HFFc6 (cell line): ENCODE measurements at places on chromosomes 2 and 18.

GRCh38 chr2:217058791-217059755 is 199.2 kb upstream of the TNP1 start:
- no peak for DNase-seq

- DNase-seq, result no peak
Measured at GRCh38 chr18:56853961-56854360, 202.8 kb downstream of the WDR7 start.

- DNase-seq, result no peak
Measured at GRCh38 chr2:81675641-81676040, 1371.1 kb upstream of the LRRTM1 start.

DNA sequence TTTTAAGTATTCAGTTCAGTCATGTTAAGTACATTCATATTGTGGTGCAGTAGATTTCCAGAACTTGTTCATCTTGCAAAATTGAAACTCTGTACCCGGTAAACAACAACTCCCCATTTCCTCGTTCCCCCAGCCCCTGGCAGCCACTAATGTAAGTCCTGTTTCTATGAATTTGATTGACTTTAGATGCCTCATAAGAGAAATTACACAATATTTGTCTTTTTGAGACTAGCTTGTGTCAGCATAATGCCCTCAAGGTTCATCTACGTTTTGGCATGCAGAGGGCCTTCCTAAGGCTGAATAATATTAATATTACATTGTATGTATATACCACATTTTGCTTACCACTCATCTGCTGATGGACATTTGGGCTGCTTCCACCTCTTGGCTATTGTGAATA is 30.9 kb downstream of the METTL21A start:
- no peak for DNase-seq

GRCh38 chr2:69652206-69652605 is 8.7 kb upstream of the AAK1 start:
- peak; percentile 96 for DNase-seq

DNA sequence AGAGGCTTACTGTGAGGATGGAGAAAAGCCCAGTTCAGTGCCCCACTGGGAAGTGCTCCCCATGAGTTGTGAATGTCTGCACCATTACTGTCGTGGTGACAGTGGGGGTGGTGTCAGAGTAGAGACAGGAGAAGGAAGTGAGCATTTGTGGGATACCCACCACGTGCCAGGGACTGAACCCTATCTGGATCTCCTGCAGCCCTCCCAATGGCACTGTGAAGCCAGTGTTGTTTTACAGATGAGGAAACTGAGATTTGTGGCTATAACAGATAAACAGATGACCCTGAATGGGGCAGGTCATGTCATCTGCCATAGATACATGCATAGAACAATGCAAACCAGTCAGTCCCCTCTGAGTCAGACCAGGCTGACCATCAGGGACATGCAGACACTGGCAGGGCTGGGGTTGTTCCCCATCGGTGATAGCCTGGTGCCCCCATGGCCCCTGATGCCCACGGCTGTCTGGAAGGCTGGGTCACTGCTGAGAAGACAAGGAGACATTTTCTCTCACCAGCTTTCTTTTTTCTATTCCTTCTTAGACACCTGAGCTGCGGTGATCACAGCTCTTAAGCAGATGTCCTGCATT is 60.8 kb downstream of the EMILIN2 start:
- DNase-seq, result no peak

- DNase-seq, result no peak
Measured at GRCh38 chr2:181724662-181725061, 44.3 kb upstream of the NEUROD1 start.

GRCh38 chr2:170434900-170435621 is 257.1 kb downstream of the MYO3B start:
- no peak for DNase-seq

GRCh38 chr2:234292962-234293243 is 204.0 kb downstream of the ARL4C start:
- no peak for DNase-seq

- DNase-seq, result no peak
Measured at GRCh38 chr2:223751012-223751411, 86.4 kb downstream of the AP1S3 start.

DNA sequence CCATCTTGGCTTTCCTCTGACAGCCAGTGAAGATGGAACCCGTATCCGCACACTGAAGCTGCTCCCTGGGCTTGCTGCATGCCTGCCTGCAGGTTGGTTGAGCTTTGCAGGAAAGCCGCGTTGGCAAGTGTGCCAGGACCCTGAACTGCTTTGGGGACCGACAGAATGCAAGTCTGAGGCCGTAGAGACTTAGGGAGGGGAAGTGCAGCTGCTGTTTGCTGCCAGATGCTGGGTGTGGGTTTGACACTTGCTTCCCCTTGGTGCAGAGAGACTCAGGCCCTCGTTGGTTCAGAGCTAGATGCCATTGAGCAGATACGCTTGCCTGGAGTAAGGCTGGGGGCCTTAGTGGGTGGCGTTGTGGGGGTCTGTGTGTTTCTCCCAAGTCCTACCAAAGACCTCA is 13.1 kb upstream of the PHLPP1 start:
- DNase-seq, result no peak

DNA sequence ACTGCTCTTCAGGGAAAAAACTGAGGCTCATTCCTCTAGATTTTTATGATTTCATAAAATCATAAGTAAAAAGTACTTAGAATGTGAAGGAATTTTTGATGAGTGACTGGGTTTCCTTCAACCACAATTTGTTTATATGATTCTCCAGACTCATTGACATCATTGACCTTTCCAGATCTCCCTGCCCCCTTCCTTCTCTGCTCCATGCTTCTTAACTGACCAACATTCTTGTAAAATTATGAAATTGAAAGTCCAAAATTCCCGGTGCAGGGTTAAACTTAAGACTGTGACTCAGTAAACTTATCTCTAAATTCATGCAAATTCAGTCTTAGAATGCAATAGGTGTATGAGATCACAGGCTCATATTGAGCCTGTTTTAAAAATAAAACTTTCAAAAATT is 648.9 kb downstream of the TDRD15 start:
- DNase-seq, result peak; percentile 3

DNA sequence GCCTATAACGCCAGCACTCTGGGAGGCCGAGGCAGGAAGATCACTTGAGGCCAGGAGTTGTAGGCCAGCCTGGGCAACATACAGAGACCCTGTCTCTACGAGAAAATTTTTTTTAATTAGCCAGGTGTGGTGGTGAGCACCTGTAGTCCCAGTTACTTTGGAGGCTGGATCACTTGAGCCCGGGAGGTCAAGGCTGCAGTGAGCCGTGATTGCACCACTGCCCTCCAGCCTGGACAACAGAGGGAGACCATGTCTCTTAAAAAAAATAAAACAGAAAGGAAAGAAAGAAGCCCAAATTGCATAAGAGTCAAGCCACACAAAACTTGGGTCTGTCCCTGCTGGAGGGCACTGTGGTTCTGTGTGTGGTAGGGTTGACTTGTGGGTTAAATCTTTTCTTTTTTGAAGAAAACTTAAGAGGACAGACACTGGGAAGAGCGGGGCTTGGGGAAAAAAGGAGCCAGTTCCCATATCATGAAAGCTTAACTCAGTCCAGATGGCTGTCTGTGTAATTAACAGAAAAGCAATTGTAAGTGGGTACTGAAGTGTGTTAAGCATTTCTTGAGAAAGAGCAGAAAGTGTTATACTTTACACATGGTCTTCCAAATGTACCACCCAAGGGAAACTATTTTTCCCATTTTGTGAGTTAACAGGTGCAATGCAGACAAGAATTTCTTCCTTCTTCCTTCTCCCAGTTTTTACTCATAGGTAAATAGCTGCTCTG is 115.1 kb downstream of the ALPK2 start:
- DNase-seq, result no peak

DNA sequence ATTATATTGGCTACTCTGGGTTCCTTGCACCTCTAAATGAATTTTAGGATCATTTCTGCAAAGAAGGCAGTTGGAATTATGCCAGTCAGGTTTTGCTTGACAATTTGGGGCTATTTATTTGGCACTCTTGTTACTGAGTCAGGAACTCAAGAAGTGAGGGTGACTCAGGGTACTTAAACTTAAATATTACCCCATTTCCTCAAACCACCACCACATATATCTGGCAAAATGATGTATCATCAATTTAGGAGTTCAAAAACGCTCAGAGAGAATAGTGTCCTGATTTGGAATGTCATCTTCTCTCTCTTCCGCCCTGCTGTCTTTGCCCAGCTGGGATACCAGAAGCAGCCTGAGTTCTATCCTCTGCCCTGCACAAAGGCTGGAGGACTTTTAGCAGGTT is 2.4 kb upstream of the THNSL2 start:
- DNase-seq, result no peak
